ENCODE measurements at places on chromosomes 7 and 10. TPM values are rescaled to one million over a fixed set of nuclear protein-coding genes. Genes with fewer than 3 reads are reported as not detected.

ADARB2 gene
- 0.48 TPM for polyA plus RNA-seq

DNA sequence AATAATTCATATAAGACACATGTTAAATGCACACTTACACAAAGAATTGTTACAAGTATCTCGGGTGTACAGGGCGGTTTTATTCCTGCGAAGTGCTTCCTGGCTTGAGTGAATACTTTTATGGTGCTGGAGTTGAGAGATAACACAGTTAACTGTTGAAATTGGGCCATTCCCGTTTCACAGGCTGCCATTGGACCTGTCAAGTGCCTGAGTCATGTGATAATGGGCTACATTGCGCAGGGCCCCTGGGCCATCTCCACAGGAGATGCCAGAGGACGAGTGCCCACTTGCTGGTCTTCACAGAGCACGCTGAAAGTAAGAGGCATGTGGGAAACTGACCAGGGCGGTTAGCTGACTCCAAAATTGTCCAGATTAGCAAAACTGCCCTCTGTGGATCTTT lies 4.8 kb downstream of the FBH1 start:
- DNase-seq = no peak

- DNase-seq = no peak
Observed at GRCh38 chr10:74598891-74599566, 227.4 kb upstream of the KAT6B start.

GRCh38 chr10:69439813-69440506 lies 11.3 kb upstream of the TSPAN15 start:
- no peak for DNase-seq

Measured in muscle of arm (tissue), 14 donors.